ENCODE measurements at places on chromosomes 12 and 14.

DNA sequence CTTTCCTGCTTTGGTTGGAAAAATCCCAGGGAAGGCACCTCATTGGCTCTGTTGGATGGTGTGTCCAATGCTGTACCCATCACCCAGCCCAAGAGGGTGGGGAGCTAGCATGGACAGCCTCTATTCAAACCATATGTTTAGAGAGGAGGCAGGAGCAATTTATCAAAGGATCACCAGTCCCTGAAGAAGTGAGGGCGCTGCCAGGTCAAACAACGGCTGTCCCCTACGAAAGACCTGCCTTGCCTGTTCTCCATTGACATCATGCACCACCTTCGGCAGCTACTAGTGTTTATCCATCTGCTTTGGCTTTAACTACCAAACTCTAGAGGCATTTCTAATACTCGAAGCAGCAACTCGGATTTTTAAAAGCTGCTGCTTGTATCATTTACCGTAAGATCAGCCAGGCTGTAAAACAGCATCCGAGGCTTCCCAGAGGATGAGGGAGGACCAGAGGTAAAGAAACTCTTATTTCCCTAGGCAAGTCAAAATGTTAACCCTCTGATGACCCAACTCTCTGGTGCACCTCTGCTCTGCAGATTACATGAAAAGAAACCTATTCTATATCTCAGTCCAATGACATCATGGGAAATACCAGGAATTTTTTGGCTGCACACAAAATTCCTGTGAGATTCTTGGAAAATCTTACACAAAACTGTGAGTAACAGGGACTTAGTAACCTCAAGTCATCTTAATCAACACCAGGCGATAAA is 720.9 kb upstream of the TBX3 start:
- DNase-seq, result no peak

DNA sequence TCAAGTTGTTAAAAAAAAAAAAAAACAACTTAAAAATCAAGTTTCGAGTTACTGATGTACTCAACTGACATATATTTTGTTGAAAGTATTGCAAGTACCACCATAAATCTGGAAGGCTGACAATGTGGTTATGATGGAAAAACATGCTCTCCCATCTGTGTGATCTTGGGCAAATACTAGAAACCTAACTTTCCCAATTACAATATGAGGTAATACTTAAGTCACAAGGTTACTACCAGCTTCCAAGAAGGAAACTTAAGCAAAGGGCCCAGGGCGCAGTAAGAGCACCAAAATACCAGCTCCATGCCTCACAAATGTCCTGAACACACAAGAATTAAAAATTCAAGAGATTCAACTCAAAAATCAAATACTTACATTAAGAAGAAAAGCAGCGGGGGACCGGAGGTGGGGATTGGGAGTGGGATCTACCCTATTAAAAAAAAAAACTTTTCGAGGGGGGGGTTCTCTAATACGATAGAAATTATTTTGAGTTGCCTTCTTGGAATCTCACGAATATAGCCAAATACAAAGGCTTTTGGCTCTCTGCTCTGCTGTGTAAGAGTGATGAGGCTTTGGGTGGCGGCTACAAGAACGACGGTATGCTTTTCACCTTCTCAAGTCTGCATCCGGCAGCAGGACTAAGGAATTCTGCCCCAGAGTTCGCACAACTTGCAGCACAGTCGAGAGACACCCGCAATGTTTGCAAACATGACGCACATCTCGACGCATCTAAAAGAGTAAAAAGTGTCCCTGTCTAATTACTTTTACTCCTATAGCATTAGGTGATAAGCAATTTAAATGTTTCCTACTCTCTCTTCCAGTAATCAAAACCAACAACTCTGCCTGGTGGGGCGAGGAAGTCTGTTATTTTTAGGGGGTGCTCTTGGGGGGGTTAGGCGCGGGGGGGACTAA is 1.1 kb downstream of the SAV1 start:
- peak; percentile 52 for DNase-seq

DNA sequence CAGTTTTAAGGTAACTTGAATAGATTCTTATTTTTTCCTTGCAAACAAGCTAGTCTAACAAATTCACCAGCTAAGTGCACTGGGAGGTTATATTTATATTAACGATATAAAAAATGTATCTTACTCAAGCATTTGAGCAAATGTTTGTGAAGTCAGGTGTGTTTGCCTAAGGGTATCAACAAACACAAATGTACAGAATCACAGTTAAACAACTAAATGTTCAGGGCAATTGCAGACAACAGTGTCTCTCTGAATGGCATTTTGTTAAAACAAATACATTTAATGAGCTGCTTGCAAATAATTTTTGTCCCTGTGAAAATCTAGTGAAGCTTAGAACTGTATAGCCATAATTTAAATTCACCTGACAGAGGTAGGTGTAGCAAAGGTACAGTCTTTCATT is 28.2 kb upstream of the FLRT2 start:
- DNase-seq, result no peak

DNA sequence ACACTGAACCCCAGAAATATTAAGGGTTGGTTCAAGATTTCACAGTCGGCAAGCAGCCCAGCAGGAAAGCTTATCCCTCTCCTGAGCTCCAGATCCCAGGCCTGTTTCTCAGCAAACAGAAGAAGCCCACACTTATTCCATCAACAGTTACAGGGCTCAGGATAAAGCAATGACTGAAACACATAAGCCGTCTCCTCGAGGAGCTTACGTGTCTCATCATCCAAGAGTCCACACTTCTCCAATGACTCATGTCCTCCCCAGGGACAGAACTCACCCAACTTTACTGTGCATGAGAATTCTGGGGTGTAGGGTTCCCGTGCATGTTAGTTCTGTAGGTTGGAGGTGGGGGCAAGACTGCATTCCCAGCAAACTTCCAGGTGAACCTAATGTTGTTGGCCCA is 31.2 kb downstream of the GSC start:
- no peak for DNase-seq

Data from central memory CD4-positive, alpha-beta T cell (primary cell).